ENCODE measurements at places on chromosomes 12 and 14. TPM values are rescaled to one million over a fixed set of nuclear protein-coding genes. Genes with fewer than 3 reads are reported as not detected.

Gene KRT82
- not detected for total RNA-seq

Gene OSGEP
- total RNA-seq, result 40.7 TPM

Gene LGALS3
- total RNA-seq, result 4.5 TPM

Gene RHOJ
- total RNA-seq, result not detected
